ENCODE measurements at places on chromosomes 11 and 22. TPM values are rescaled to one million over a fixed set of nuclear protein-coding genes. Genes with fewer than 3 reads are reported as not detected.

C11orf86 gene
- not detected for total RNA-seq

DNA sequence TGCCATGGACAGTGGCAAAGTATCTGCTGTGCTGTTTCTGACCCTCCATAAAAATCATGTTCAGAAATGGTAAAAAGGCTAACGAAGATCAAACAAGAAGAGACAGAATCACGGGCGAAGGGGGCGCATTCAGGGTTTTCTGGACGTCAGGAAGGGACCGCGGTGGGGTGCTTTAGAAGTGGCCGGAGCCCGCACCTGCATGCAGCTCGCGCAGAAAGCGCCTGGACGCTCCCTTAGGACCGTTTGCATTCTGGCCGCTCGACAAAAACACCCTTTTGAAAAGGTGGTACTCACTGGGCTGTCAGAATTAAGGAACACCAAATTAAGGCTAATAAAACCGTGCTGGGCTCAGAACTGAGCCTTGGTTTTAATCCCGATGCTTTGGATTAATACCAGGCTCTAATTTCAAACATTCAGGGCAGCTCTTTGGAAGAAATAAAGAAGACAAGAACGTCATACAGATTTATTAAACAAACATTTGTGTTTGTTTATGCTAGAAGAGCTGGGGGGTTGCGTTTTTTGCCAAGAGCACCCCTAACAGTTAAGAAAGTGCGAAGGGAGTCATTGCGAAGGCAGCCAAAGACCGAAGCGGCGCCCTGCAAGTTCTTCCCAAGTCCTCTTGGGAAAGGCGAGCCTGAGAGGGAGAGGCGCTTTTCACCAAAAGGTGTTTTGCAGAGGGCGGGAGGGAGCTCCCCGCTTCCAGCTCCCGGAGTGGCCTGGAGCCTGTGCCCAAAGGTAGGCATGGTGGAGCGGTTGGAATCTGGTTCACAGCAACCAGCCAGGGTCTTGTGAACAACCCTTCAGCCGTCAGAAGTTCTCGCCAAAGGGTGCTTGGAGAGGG is 47.7 kb upstream of the DBX1 start:
- DNase-seq: no peak

DNA sequence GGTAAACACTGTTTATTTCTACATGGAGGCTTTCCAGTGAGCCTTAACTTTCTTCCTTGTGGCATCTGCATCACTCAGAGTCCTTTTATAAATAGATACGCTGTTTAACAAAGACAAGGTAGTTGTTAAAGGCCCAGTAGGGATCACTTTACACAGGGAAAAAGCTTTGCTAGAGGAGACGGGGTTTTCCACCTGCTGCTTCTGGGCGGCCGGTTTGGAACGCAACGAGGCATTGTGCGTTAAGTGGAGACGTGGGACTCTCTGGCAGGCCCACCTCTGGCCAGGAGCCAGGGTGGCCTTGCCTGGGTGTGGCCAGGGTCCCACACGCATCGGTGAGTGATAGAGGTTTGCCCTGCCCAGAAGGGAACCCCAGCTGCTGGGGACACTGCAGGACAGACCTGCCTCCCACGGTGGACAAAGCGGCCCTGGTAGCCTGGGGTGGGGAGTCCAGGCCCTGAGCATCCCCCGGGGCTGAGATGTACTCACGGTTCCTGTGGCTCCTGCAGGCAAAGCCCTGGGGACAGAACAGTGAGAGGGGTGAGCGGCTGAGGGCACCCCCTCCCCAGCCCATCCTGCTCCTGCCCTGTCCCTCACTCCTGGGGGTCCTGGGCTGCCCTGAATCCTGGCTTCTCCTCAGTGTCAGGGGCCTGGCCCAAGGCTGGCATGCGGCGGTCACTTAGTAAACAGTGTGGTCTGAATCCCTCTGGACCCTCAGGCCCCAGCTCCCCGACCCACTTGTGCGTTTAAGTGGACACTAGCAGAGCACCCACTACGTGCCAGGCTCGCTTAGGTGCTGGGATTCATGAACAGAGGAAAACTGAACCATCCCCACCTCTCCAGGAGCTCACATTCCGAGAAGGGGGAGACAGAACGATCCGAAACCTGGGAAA is 4.2 kb downstream of the IL17REL start:
- no peak for DNase-seq

CELSR1 gene
- total RNA-seq: 0.36 TPM

DNA sequence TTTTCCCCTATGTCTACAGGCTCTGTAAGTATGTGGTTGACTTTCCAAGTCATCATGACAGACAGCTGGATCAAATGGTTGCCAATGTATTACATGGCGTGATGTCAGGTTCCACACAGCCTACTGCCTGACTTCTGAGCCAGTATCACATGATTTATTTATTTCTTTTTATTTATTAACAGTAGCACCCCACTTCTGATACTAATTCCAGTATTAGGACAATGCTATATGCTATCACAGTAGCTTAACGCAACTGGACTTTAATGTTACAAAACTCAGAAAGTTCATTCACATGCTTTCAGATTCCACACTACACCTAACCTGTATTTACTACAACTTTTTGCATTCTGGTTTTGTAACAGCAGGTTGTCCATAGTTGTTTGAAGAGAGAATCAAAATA is 17.7 kb upstream of the C11orf24 start:
- DNase-seq: no peak

MAP6 gene
- not detected for total RNA-seq
